ENCODE measurements at places on chromosomes 3 and 15. TPM values are rescaled to one million over a fixed set of nuclear protein-coding genes. Genes with fewer than 3 reads are reported as not detected.

The STARD5 gene
- 16.8 TPM for total RNA-seq

The KY gene
- not detected for total RNA-seq

The VIPR1 gene
- total RNA-seq = not detected

The PP2D1 gene
- not detected for total RNA-seq

The C15orf39 gene
- total RNA-seq = 10.1 TPM

The FANCD2OS gene
- total RNA-seq = not detected

The SNX22 gene
- 0.18 TPM for total RNA-seq

The MEGF11 gene
- not detected for total RNA-seq

The P2RY14 gene
- total RNA-seq = not detected

The HCLS1 gene
- 3.7 TPM for total RNA-seq

The TEX55 gene
- not detected for total RNA-seq

The DUOX1 gene
- not detected for total RNA-seq

The BCHE gene
- 5.8 TPM for total RNA-seq

The B3GNT5 gene
- total RNA-seq = 31.4 TPM

The MOBP gene
- total RNA-seq = not detected

The TMEM266 gene
- total RNA-seq = not detected

The SPRED1 gene
- total RNA-seq = 28.4 TPM

The VGLL3 gene
- 43.0 TPM for total RNA-seq

The RRP9 gene
- 25.5 TPM for total RNA-seq

The CMTM8 gene
- 0.18 TPM for total RNA-seq

The DAG1 gene
- total RNA-seq = 84.0 TPM

The CACNA2D3 gene
- total RNA-seq = under 0.01 TPM

The PLOD2 gene
- total RNA-seq = 130 TPM

The GUCA1C gene
- not detected for total RNA-seq

The GRAMD2A gene
- total RNA-seq = 0.18 TPM

The CHST13 gene
- total RNA-seq = not detected

The ASB14 gene
- not detected for total RNA-seq

The CLSTN2 gene
- total RNA-seq = not detected

The SERINC4 gene
- total RNA-seq = not detected

The IGDCC3 gene
- not detected for total RNA-seq

The CD96 gene
- not detected for total RNA-seq

The ZNF80 gene
- total RNA-seq = not detected

The RPSA gene
- 2,945 TPM for total RNA-seq

The LSMEM2 gene
- total RNA-seq = not detected

The THPO gene
- not detected for total RNA-seq

The OR5K2 gene
- not detected for total RNA-seq

The CNTN6 gene
- not detected for total RNA-seq

The SEMA3B gene
- total RNA-seq = 23.0 TPM

The PAK2 gene
- total RNA-seq = 43.8 TPM

The TMEM43 gene
- total RNA-seq = 126 TPM

The ACTRT3 gene
- 3.4 TPM for total RNA-seq

The CGNL1 gene
- not detected for total RNA-seq

The TMEM108 gene
- not detected for total RNA-seq

The SNTN gene
- total RNA-seq = not detected

The TUSC7 gene
- total RNA-seq = not detected

The GOLGA8N gene
- total RNA-seq = 0.71 TPM

The TTLL13 gene
- not detected for total RNA-seq

The TGM5 gene
- not detected for total RNA-seq
